Activated CD4-positive, alpha-beta T cell treated with anti-CD3 and anti-CD28 coated beads, Interleukin-2, amount 10 ng/mL, durations not matched to agents 24 days and 14 days (primary cell): ENCODE measurements at places on chromosomes 7 and 10. TPM values are rescaled to one million over a fixed set of nuclear protein-coding genes. Genes with fewer than 3 reads are reported as not detected.

PTN gene
- total RNA-seq = not detected in 2 replicates

NPSR1 gene
- not detected in 2 replicates for total RNA-seq

HECW1 gene
- not detected in 2 replicates for total RNA-seq

RAB19 gene
- 23.0 and 24.4 TPM in 2 replicates for total RNA-seq

ANKRD1 gene
- not detected in 2 replicates for total RNA-seq

FEZF1 gene
- total RNA-seq = not detected in 2 replicates

TMEM225B gene
- total RNA-seq = 0.50 and 0.61 TPM in 2 replicates

PRR15 gene
- total RNA-seq = not detected in 2 replicates

SGMS1 gene
- total RNA-seq = 14.2 and 14.3 TPM in 2 replicates

GIMAP2 gene
- 28.2 TPM in 2 replicates for total RNA-seq

- DNase-seq = no peak
Observed at GRCh38 chr10:80492848-80493521, 38.9 kb downstream of the TSPAN14 start.

- DNase-seq = no peak
Observed at GRCh38 chr10:22597138-22597537, 117.2 kb downstream of the PIP4K2A start.

DNA sequence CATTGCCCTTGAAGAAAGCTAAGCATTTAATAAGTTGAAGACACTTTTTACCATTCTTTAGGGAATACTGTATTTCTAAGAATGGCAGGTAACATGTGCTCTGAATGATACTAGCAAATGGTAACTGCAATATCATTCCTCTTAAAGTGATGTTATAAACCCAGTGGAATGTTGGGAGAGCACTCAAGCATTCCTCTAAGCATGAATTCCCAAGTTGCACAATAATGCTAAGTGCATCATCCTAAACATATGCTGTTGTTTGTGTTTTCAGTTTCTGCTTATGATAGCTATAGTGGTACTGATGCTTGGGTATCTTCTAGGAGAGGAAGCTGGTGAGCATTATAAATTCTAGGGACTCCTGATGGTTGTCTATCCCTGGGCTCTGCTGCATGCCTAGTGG, 673.9 kb downstream of the PHTF2 start:
- DNase-seq = no peak

DNA sequence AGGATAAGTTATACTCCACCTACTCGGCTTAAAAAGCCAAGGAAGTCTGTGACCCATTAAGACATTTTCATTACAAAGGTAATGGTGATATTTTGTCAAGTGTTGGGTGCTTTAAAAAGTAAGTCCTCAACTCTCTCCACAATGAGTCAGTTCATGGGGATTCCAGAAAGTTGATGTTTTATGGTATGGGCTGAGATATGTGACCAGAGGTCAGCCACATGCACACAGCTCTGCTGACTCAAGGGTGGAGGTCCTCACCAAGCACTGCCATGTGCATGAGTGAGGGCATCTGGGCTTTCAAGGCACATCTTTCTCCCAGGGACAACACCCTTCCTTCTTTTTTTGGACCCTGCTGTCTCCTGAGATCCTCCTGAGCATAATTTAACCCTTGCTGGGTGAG, 292.9 kb downstream of the PTEN start:
- peak; percentile 19 for DNase-seq

GRCh38 chr7:82506702-82507101, 63.1 kb upstream of the CACNA2D1 start:
- DNase-seq = no peak

GRCh38 chr10:44569193-44570091, 184.5 kb upstream of the CXCL12 start:
- DNase-seq = no peak

DNA sequence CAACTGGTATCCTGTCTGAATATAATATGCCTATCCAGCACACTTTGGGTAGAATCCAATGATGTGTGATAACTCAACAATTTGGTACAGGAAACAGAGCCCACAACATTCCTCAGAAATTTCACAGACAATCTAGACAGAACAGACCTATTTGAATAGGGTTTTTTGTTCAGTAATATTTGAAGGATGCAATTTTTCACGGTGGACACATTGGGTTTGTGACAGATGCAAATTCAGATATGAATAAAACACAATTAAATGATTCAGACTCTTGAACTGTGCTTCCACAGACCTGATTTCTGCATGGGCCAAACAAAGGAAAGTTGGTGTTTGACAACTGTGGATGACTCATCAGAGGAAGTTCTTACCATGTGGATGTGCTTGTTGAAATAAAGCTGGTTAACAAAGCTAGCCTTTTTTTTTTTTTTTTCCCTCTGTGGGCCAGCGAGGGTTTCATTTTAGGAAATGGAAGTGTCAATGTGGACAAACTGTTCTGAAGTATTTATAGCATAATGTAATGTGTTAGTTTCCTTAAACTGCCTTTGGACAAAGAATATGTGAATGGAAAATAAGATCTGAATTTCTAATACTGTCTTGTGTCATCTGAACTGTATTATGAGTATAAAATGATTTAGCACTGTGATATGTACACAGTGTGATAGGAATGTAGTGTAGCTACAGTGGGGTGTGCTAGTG, 43.2 kb upstream of the FAM133B start:
- peak; percentile 84 for DNase-seq

DNA sequence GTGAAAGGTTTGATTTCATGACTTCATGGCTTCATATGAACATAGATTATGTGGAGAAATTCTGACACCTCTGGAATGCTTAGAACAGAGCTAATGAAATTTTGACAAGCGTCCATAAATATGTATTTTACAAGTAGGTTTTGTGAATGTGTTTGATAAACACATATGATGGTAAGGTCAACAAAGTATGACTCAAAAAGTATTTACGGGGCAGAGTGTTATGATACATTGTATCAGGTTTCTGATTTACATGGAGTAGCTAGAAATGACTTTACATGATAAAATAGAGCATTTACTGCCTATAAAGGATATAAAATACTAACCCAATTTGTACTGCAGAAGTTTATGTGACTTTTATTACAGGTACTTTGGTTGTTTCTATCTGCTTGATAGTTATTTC, 206.3 kb downstream of the MDFIC start:
- no peak for DNase-seq

- DNase-seq = no peak
Observed at GRCh38 chr7:36182854-36183604, 30.0 kb downstream of the EEPD1 start.

DNA sequence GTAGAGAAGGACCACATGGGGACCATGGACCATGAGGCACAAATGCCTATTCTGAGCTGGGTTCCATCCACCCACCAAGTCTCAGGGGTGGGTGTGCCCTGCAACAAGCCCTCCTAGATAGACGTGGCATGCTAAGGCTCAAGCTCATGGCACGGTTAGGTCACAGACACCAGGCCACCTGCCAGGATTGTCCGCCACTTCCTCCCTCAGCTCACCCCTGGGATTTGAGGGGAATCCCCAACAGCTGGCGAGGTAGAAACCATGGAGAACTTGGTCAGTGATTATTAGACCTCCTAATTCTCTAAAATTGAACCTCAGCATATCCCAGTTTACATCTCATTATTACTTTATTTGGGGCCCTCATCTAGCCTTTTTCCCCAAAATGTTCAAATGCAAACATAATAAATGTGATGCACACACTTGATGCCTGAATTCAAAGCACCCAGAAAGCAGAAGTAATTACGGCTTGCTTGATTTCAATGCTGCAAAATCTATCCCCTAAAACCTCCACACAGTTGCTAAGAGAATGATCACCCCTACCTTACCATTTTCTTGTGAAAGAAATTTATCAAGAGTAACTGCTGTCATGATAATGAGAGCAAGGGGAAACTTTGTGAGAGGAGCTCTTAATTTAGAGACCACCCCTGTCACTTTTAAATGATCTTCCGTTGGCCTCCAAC, 366.6 kb upstream of the PFKP start:
- DNase-seq = no peak

DNA sequence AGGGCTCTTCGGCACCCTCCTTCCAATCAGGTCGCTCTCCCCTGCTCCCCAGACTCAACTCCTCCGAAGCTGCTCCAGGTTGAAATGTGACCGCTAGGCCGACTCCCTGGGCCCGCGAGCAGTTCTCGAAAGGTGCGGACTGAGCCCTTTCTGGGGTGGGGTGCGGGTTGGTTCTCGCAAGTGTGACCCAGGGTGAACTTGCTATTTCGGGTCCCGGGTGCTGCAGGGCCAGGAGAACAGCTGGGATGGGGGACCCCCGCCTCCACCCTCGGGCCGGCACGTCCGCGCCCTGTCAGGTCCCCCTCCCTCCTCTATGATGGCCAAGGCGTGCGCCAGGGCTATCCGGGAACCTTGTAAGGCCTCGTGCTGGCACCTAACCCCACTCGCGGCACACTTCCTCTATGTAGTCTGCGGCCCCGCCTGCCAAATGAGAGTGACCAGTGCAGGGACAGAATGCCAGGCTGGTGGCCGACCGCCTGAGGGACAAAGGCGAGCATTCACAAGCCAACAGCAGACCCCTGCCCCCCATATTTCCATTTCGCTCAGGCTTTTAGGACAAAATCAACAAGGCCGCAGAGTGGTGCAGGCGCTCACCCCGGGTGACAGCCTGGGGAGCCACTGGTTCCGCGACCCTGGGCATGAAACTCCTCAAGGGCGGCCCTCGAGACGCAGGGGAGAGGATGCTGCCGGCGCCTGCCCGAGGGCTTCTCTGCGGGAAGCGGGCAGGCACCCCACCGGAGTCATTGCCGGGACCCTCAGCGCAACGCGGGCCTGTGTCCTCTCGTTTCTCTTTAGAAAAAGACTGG, 13.7 kb upstream of the HOXA13 start:
- no peak for DNase-seq

DNA sequence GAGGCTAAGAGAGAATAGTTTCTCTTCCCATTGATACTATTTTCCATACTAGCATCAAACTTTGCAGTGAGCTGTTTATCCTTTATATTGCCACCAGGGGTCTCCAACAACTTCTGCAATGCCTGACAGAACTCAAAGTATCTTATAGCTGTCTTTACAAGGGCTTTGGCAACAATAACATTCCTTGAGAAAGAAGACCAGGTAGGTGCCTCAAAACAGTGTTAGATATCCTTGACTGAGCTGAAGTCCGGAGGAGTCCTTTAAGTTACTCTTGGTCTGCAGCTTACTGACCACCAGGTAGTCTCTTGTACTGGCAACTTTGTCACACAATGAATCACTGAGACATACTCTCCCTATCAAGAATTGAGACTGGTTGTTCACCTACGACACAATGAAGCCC, 30.0 kb upstream of the TES start:
- peak; percentile 77 for DNase-seq

DNA sequence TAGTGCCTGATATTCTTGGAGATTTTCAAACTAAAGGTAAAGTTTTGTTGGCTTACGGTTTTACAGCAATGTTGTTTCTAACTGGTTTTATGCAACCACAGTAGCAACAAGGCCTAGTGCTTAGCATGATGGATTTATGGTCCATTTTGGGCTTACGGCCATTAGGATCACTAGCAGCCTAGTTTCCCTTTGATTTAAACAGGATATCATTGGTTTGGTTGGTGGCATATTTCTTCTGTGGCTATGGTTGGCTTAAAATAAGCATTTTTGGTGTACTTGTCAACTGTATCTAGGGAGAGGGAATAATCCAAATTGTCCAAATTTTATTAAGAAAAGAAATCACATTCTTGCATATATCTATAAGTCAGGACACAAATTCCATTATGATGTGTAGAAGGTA, 194.0 kb downstream of the HDAC9 start:
- DNase-seq = no peak

GRCh38 chr7:131047651-131048304, 279.9 kb upstream of the MKLN1 start:
- no peak for DNase-seq

DNA sequence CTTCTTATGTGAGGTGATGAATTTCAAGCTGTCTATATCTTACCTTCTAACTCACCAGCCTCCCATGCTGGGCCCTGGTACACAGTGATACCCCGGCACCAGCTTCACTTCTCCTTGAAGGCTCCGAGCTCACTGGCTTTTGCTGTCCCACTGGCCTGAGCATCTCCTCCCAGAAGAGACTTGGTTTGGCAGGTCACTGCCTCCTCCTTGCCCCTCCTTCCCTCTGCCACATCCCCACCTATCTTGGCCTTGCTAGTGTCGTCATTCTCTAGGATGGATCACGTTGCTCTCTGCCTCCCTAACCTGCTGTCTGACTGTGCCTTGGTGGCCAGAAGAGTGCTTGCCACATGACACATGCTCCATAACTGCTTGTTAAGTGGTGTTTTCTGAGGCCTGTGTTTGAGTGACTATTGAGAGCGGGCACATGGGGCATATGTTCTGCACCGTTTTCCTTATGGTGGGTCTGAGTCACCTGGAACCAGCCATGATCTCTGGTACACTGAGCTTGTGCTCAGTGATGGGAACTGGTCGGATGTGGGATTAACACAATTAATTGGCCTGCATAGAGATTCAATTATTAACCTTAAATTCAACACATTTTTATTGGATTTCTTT, 86.5 kb downstream of the TMEM178B start:
- no peak for DNase-seq

GRCh38 chr7:113824117-113824823, 94.5 kb downstream of the PPP1R3A start:
- no peak for DNase-seq

DNA sequence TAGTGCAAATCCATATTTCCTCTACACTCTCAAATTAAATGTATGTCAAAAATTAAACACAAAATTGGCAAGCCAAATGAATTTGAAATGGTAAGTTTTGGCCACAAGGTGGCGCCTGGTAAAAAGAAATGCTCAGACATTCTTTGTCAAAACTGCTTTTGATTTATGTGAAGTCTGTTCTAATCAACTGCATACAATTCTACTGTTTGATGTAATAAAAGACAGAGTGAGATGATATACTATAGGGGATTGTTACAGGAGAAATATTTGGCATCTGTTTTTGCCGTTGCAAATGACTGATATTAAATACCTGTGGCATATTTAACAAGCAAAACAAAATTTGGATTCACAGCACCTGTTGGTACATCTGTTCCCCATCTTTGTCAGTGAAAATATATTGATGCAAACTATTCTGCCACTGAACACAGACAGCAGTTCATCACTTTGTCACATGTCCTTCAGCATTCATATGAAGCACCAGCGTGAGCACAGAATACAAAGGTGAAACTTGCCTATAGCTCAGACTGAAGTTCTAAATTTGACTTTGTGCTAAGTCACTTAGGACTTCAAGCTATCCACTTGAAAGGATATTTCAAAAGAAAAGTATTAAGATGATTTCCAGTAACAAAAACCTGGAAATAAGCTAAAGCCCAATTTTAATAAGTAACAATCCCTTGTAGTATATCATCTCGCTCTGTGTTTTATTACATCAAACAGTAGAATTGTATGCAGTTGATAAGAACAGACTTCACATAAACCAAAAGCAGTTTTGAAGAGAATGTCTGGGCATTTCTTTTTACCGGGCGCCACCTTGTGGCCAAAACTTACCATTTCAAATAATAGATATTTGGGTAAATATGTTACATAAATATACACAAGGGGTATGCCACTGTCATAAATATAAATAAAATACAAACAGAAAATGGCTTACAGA, 10.2 kb upstream of the CH25H start:
- DNase-seq = peak; percentile 89

- no peak for DNase-seq
Observed at GRCh38 chr10:3432081-3432825, 259.7 kb upstream of the PITRM1 start.

DNA sequence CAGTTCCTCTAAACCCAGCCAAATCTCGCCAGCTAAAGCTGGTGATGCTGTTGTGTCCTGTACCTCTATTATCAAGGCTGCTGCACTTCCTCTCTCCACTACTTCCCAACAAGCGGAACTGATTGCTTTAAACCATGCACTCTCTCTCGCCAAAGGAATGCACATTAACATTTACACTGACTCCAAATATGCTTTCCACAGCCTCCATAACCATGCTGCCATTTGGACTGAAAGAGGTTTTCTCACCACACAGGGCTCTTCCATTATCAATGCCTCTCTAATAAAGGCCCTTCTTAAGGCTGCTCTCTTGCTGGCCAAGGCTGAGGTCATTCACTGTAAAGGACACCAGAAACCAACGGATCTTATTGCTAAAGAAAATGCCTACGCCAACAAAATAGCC, 11.4 kb upstream of the LRRC61 start:
- no peak for DNase-seq
